Stimulated activated CD4-positive, alpha-beta T cell treated with anti-CD3 and anti-CD28 coated beads, Interleukin-4, amount 100 ng/mL, for 24 hours (primary cell): ENCODE measurements at places on chromosomes 12 and 14.

DNA sequence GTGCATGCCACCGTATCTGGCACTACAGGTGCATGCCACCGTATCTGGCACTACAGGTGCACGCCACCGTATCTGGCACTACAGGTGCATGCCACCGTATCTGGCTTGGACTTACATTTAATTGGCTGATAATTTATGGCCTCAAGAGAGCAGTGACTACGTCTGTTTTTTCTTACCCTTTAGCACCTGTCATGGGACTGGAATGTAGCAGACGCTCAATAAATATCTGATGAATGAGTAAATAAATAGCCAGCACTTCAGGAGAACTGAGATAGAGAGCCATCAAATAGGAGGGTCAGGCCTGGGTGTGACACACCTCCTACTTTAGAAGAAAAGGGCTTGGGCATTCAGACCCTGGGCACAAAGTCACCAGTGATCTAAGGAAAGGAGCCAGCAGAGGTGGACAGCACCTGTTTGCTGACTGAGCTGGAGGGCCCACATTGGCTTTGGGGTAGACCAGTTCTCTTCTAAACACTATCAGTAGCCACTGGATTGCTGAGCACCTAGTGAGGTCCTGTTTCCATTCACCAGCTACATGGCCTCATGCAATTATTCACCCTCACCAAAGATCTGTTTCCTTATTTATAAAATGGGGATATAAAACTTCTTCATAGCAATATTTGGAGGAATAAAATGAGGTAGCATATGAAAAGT lies 50.1 kb downstream of the RFX4 start:
- DNase-seq: no peak

DNA sequence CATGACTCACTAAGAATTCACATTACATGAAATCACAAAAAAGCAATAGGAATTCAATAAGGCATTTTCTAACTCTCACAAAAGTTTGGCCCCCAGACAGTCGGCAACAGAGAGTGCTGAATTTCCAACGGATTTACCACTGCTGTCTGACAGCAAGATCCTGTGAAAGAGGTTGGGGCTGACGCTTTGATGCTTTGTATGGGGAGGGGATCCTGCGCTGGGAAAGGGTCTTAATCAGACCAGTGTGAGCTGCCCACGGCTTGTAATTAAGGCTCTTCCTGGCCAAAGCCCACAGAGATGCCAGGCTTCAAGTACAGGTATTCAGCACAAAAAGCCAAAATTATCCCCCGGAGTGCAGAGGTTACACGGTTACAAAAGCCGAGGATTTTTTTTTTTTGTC lies 66.8 kb upstream of the TMCC3 start:
- DNase-seq: no peak

DNA sequence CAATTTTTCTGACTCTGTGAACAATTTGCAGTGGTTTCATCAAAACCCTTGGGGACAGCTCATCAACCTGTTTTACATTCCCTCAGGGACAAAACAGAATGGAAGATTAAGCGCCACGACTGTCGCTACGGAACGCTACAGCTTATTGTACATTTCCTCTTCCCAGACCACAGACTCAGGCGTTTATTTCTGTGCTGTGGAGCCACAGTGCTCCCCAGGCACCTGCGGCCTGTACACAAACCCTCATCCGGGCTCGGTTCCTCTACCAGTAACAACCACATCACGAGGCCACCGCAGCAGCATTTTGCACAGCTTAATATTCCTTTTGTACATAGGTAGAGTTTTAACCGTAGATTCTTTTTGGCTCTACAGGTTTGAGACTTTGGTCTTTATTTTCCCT lies 397.4 kb upstream of the OR4E1 start:
- DNase-seq: peak; percentile 27

DNA sequence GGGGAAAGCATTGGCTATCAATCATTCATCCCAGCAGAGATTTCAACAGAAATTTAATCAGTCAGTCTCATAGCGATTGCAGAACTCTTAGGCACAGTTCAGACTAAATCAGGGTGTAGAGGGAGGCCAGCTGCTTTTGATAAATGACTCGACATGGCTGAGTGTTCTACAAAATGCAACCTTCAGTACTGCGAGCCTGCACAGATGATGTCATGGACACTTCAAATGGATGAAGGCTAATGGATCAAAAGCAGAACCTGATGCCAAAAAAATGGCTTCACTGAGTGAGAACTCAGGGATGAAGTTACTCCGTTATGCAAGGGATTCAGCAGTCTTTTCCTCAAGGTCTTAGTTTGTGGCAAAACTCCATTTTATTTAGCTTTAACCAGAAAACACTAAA lies 167.3 kb downstream of the DACT1 start:
- DNase-seq: no peak

DNA sequence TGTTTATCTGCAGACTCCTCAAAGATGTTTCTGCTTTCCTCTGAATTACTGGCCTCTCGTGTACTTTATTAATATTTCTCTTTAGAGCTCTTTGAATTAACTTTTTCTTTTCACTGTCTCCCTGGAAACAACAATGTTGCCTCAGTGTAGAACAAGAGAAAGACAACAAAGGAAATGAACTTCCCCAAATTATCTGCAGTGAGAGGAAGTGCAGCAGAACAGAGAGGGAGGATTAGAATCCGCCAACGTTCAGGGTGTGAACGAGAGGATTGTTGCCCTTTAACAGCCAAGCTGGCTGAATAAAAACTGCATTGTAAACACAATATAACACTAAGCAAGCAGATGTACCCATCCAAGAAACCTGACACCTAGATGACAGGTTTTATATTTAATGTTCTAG lies 375.9 kb downstream of the GALC start:
- DNase-seq: no peak

GRCh38 chr12:13713556-13714410 lies 267.6 kb downstream of the GRIN2B start:
- no peak for DNase-seq

GRCh38 chr14:106694638-106695393 lies 1168.4 kb downstream of the TMEM121 start:
- peak; percentile 73 for DNase-seq

DNA sequence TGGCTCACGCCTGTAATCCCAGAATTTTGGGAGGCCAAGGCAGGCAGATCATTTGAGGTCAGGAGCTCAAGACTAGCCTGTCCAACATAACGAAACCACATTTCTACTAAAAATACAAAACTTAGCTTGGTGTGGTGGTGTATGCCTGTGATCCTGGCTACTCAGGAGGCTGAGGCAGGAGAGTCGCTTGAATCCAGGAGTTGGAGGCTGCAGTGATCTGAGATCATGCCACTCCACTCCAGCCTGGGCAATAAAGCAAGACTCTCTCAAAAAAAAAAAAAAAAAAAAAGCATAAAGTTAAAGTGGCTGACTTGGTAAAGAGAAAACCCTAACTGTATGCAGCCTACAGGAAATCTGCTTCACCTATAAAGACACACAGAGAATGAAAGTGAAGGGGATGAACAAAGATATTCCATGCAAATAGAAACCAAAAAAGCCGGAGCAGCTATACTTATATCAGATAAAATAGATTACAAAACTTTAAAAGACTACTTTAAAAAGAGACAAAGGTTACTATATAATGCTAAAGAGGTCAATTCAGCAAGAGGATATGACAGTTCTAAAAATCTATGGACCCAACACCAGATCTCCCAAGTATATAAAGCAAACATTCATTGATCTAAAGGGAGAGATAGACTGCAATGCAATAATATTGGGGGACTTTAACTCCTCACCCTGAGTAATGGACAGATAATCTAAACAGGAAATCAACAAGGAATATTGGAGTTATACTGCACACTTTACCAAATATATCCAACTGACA lies 4.1 kb downstream of the CLEC2B start:
- DNase-seq: no peak

DNA sequence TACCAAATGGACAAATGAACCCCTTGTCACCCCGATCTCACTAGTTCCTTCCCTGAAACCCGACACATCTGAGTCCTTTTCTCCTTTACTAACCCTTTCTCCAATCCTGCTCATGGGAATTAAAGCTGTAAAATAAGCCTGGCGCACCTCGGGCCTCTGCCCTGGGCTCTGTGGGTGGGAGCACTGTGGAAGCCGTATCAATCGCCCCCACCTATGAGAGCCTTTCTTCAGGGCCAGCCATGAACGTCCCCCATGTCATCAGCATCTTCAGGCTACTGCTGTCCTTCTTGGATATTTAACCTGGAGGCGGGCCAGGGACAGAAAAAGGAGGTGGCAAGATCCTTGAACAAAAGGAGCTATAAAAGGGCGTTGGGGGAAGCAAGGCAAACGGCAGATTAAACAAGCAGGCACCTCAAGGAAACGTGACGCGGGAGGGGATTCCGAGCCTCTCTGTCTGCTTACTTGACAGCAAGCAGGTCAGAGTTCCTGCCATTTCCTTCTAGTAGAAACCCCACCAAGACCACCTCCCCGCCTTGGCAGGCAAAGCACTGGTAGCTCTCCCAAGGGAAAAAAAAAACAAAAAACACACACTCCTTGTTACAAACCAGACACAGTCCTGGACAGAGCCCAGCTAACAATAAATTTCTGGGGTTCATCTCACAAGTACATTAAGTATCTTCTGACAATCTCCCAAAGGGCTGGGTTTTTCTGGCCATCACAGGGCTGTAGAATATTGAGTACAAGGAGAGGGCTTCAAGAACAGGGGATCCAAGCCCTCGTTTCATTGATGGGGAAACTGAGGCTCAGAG lies 62.9 kb downstream of the DPF3 start:
- DNase-seq: no peak
